ENCODE measurements at places on chromosomes 13 and 19.

GRCh38 chr19:41957838-41958366, 1.2 kb downstream of the RABAC1 start:
- no peak for DNase-seq

DNA sequence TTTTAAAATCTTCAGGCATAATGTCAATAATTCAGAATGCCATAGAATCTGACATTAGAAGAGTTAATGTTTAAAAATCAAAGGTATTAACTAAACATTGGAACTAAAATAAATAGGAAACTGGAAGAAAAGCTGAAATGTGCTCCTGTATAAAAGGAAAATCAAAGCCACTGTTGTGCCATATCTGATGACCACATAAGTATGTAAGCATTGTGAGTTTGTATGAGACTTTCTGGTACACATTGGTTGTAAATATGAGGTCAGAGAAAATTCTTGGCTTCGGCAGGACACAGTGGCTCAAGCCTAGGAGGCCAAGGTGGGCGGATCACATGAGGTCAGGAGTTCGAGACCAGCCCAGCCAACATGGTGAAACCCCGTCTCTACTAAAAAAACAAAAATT, 48.3 kb upstream of the INTS6 start:
- no peak for DNase-seq

DNA sequence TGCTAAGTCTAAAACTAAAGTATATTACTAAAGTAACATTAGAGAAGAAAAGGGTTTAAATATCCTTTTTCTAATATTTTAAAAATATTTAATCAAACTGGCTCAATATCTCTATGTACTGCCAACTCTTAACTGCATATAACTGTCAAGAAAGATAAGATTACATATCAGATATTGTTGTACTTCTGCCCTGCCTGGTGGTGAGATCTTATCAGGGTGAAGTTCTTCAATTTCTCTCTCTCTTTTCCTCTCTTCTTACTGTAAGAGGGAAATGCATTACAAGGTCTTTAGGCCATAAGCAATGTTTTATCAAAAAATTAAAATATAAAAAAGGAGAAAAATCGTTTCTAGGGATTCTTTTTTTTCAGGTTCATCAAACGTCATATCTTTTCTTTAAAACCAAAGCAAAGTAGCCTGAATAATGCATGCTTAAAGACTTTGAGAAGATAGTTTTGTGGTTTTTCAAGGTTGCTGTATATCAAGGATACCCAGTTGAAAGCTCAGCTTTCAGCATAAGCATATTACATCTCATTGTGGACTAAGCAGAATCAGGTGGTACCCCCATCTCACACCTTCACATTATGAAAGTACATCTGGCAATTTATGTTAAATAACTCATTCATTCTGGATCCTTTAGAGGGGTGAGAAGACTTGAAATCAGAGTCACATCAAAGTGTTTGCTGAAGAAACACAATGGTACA, 1625.7 kb upstream of the SLC10A2 start:
- DNase-seq, result no peak

DNA sequence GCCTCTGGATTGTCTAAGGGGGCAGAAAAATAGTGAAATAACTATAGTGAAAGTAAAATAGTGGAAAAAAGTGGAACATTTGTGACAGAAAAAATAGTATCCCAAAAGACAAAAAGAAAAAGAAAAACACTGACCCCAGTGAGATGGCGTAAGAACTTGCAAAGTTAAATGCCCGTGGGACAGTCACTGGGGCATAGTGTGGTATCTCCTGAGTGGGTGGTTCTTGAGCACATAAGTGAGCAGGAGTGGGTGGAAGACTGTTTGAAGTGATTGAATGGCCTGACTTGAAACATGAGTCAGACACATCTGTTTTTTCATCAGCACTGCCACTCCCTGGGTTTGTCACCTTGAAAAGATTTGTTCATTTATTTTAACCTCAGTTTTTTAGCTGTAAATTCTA, 2.5 kb downstream of the ZNF430 start:
- DNase-seq, result no peak

- peak; percentile 77 for DNase-seq
Observed at GRCh38 chr19:45641274-45642105, 2.3 kb upstream of the EML2 start.

GRCh38 chr19:16260160-16260811, 62.6 kb downstream of the AP1M1 start:
- DNase-seq, result no peak

DNA sequence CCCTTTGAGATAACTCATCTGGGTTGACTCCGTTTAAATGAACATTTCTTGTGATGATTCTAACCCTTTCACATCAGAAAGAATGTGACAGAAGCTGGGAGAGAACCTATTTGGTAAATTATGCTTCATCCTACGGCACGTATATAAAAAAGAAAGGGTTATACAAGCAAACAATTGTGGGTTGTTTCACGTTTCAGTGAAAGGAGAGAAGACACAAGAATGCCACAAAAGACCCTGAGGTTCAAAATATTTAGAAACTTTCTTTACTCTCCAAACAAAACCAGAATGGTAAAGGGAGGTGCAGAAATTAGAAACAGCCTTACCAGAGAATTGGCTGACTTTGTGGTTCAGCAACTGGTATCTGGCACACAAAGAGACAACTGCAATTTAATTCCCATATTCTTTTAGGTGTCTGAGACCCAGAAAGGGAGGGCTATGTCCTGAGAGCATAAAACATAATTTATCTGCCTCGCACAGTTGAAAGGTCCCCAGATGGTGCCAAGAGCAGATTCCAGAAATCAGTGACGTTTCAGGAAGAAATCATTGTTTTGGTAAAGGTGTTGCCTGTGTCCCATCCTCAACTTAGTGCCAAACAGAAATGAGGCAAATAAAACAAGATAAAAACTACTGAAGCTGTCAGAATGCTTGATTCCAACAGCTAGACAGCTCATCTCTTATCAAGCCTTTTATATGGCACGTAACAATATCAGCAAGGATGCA, 361.4 kb downstream of the EFNB2 start:
- DNase-seq, result no peak

DNA sequence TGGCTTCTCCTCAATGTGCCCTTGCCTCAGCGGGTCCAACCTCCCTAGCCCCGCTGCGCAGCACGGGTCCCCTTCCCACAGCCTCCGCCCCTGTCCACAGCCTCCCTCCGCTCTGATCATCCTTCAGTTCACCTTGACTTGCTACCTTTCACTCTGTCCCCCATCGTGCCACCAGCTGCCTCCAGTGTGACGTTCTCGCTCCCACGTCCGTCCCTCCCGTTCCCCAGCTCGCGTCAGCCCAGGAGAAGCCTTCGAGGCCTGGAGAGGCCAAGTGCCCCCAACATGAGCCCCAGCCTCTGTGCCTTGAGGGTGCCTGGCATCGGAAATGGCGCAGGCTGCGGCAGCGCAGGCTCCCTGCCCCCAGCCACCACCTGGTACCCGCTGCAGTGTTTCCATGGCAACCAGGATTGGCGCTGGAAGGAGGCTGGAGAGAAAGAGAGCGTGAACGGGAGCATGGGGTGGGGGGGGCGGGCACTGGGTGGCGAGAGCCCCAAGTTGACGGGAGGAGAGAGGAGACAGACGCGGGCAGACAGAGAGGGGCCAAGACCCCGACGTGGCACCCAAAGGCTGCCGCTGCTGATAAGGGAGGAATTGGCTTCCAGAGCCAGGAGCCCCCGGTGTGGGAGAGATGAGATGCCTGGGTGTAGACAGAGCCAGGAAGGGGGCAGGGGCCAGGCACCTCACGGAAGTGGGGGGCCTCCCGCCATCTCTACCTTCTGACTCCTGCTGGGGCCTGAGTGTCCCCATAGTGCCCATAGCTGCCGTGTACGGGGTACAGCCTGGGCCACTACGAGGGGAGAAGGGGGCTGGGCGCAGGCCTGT, 844 bp upstream of the ASPDH start:
- DNase-seq, result no peak

DNA sequence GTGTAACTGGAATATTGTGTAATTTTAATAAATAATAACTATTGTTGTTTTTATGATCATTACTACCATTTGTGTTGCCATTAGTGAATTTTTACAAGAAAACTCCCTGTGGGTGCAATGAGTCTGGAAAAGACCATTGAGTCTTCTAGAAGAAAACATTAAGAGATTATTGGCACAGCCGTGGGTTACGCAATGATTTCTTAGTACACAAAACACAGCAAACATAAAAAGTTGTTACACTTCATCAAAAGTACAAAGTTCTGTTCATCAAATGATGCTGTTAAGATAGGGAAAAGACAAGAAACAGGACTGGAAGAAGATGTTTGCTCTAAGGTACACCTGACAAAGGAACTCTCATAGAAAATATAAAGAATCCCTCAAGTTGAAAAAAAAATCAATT, 41.6 kb downstream of the ZNF331 start:
- DNase-seq, result no peak

DNA sequence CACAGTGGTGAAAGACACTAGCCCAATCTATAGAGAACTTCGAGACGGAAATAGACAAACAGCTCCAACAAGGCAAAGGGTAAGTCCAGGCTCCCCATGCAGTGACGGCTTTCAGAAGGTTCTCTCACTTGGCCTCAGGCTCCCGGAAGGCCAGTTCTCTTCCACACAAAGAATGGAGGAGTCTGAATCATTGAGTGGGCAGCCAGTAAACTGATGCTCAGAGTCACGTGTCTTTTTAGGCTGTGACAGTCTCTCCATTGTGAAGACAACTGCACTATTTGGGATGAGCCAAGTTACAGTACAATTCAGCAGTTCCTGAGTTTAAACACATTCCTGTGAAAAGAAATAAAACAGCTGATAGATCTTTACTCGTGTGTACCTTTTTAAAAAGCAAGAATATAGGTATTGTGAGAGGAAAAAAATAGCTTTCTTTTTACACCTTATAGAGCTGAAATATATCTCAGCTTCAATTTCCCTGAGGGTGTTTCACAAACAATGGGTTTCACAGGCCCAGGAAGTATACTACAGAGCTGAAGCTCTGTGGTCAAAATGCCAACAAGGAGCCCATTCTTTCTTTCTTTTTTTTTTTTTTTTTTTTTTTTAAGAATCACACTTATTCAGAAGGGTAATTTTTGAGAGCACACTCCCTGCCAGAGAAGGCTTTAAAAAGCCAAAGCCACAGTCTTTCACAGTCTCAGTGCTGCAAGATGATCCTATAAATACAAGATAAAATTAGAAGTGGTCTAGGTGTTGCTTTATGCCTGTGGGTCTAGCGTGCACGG, 135.1 kb downstream of the FREM2 start:
- DNase-seq, result no peak

DNA sequence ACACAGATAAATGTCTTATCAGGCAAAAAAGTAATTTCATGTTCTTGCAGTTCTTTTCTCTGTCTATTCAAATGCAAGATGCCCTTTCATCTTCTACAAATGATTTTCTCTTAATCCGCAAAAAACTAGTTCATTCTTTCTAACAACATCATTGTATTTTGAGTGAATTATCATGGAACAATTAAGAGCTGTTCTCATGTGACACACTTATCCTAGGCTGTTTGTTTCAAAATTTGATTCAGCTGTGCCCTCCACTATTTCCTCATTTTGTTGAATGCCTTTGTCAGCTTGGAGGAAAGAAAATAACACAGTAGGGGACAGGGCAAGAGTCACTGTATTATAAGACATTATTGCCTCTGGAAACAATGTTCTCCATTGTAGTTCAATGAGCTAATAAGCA, 396.9 kb downstream of the KCTD12 start:
- DNase-seq, result no peak

- DNase-seq, result no peak
Observed at GRCh38 chr13:23516190-23516589, 54.0 kb upstream of the TNFRSF19 start.

DNA sequence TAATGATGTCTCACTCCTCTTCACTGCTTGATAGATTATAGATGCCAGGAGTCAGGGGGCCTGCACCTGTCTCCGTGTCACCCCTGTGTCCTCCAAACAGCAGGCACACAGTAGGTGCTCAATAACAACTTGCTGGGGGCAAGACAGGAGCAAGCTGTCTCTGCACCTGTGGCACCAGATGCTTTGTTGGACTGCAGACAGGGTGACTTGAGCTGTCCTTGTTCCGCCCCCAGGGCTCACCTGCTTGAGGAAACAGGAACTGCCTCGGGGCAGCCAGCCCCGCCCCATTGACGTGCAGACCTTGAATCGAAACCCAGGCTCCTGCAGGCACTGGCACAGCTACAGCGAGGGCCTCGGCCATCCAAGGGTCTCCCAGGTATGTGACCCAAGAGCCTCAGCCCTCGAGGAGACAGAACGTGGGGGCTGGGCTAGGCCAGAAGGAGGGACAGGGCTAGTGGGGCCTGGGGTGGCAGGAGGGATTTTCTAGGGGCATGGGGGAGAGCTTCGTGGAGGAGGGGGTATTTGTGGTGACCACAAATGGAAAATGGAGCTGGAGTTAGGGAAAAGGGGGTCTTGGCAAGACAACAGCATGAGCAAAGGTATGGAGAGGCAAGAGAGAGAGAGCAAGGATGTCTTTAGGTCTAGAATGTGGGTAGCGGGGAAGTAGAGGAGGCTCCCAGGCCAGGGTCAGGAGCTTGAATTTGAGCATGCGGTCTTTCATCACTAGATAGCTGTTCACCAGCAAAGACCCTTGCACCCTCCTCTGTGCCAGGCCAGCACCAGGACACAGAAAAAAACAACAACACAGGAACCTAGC, at the start of gene HSH2D:
HSH2D (plus strand) TSS at position 287 of the 817 bp plus-strand sequence. CDS start 5,066 bp downstream, outside the sequence.
- peak; percentile 64 for DNase-seq

GRCh38 chr13:59665732-59666131, 498.0 kb downstream of the DIAPH3 start:
- DNase-seq, result no peak

- no peak for DNase-seq
Observed at GRCh38 chr13:72194523-72194922, 327.5 kb upstream of the DACH1 start.

DNA sequence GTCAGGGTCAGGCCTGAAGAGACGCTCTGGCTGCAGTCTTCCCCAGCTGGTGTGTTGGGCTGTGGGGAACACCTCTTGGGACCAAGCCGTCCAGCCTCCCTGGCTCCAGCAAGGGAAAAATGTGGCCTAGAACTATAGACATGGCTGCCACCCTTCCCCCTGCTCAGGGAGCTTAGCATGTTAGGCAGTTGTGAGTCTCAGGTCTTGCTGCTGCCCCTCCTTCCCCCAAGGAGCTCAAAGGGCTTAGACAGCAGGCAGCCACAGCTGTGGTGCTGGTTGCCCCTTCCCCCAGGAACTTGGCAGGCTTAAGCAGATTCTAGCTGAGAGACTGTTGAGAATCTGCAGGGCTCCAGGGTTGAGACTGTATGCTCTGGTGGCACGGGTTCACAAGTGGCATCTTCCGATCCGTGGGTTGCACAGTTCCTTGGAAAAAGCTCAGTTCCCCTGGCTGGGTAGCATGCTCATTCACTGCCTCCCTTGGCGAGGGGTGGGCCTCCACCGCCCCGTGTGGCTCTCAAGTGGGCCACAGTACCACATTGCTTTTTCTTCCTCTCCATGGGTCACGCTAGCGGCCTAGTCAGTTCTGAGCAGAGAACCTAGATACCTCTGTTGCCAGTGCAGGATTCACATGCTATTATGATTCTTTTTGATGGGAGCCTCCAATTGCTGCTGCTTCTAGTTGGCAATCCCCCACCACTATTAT, 1258.6 kb downstream of the OLFM4 start:
- no peak for DNase-seq

GRCh38 chr13:21142766-21143165, 33.6 kb downstream of the SKA3 start:
- no peak for DNase-seq

DNA sequence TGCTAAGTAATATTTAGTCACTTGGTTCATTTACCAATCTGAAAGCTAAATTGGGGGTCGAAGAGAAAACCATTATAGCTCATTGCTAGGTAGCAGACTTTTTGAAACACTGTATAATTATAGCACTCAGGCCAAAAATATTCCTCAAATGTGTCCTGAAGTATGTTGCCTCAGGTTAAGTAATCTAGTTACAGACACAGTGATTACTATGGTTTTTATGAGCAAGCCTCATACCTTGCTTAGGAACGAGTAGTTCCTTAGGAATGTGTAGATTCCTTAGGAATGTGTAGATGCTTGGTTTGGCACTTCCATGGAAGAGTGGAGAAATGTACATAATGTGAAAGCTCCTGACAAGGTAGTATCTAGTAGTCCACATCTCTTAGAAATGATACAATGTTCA, 387.5 kb downstream of the LMO7 start:
- DNase-seq, result no peak

Data from stimulated activated CD4-positive, alpha-beta T cell treated with anti-CD3 and anti-CD28 coated beads, Interleukin-12 subunit alpha, Interleukin-12 subunit beta, amount 100 ng/mL, for 4 hours (primary cell).